ENCODE measurements at places on chromosomes 7 and 10.

DNA sequence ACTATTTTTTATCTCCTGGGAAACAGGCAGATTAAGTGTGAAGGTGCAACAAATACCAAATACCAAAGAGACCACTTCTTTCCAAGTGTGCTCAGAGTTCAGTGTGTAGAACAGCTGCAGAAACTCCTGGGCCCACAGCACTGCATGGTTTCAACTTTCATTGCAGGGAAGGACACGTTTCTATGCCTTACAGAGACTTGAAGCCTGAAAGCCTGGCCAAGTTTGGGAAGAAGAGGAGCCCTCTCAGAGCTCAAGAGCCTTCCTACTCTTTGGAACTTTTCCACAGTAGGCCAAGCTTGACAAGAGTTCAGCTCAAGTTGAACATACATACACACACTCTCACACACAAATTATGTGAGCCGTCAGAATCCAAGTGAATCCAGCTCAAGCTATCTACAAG lies 2.5 kb downstream of the HOXA4 start:
- DNase-seq: no peak

DNA sequence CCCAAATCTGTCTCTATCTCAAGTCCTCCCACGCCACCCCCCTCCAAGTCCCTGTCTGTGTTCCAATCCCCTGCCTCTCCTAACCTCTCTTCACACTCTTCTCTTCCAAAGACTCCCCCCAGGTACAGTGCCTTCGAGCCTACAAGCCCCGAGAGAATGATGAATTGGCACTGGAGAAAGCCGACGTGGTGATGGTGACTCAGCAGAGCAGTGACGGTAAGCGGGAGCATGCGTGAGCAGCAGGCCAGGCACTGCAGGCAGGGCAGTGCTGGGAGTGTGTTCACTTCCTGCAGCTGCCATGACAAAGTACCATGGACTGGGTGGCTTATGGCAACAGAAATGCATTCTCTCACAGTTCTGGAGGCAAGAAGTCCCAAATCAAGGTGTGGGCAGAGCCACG lies 23.4 kb downstream of the ARHGEF5 start:
- DNase-seq: no peak

DNA sequence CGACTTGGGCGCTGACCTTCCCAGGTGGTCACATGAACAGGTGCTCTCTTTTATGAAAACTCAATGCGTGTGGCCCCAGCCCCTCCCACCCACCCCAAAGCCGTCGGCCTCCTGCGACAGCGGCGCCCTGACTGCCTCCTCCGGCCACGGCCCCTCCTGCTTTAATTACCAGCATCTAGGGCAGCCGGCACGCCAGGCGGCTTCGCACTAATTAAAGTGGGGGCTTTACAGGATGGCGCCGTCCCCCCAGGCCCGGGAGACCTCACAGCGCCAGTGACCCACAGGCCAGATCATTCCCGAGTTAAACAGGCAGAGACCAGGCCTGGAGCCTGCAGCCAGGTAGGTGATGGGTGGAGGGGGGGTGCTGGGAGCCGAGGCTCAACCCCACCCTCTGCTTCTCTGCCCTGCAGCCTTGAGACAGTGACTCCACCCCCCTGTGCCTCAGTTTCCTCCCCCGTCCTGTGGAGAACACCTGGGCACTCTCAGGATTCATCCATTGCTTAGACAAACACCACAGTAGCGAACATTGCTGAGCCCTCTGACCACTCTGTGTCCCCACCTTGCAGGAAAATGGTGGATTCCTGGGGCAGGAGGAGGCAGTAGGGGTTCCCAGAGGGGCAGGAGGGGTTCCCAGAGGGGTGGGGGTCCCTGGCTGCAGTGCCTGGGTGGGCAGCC lies 100.8 kb downstream of the MICALL2 start:
- no peak for DNase-seq

- peak; percentile 37 for DNase-seq
Observed at GRCh38 chr7:105337529-105337928, 51.2 kb downstream of the SRPK2 start.

DNA sequence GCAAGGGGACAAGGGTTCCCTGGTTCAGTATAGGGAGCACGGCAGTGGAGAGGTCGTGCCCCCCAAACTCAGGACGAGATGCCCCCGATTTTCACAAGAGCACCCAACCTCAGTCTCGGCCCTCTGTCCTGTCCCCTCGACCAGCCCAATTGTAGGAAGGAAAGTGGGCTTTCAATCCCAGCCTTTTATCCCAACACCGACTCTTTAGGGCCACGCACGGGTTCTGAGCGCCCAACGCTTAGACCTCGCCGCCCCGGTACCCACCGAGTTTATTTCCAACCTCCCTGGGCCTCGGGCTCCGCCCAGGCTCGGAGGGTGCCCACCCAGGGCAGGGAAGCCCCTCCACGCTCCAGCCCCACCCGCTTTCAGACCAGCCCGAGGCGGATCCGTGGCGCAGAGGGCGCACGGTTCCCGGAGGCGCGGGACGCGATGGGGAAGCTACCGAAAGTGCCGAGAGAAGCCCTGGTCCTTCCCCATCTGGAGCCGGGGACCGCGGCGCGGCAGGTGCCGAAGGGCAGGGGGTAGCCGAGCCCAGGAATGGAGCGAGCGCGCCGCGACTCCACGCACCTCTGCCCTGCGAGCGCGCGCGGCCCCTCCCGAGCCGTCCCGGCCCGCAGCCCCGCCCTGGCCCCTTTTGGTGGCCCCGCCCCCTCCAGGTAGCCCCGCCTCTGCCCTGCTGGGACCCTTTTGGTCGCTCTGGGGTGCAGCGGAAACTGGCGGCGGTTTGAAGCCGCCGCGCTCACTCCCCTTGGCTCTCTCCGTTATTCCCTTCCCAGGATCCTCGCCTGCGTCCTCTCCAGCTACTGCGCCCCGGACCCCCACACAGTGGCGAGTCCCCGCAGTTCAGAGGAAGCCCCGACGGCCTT lies 20.4 kb downstream of the GRID2IP start:
- DNase-seq: peak; percentile 91

DNA sequence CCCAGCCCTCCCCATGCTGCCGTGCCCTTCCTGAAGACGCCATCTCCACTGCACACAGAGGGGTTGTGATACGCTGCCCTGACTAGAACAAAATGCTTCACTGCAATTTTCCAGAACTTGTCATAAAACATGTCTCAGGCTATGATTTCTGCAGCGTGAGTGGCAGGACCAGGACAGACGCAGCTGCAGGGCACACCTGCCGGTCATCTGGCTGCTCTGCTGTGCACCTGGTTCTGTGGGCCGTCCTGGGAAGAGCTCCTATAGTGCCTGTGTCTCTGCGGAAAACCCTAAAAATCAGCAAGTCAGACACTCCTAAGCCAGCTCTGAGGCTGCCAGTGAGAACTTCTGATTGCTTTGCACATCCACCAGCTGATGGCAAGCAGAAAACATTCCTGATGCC lies 39.7 kb upstream of the DIP2C start:
- no peak for DNase-seq

DNA sequence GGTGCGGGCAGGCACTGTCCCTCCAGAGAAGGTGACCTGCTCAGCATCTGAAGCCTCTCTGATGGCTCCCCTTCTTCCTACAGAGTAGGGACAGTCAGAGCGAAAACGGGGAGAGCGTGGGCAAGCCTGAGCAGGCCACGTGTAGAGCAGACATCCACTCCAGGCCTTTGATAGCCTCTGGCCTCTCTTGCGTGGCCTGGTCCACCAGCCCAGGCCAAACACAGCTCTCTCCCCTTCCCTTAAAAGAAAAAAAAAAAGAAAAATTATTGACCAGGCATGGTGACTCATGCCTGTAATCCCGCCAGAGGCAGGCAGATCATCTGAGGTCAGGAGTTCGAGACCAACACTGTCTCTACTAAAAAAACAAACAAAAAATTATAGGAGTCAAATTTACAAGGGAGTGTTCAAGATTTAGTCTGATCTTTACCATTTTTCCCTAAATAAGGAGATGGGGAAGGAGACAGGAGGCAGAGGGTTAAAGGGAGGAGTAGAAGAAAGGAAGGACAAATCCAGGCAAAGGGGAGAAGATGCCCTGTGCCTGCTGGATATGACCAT lies 84.8 kb downstream of the PLXNA4 start:
- DNase-seq: no peak

Data from H1 (cell line).